Stimulated activated CD4-positive, alpha-beta T cell treated with anti-CD3 and anti-CD28 coated beads, TNF-alpha, amount 100 ng/mL, for 48 hours (primary cell): ENCODE measurements at places on chromosomes 16 and 17.

- no peak for DNase-seq
Observed at GRCh38 chr17:34799751-34800150, 161.5 kb downstream of the CCT6B start.

DNA sequence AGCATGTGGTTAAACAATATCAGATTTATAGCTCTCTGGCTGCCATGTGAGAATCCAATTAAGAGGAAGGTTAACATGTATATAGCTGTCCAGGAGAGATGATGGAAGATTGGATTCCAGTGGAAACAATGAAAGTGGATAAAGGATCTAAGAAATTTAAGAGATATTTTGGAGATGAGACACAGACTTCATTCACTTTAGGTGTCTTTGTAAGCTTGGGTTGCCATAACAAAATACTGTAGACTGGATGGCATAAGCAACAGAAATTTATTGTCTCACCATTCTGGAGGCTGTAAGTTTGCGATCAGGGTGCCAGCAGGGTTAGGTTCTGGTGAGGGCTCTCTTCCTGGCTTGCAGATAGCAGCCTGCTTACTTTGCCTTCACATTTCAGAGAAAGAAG, 155.9 kb upstream of the MYOCD start:
- DNase-seq = no peak

DNA sequence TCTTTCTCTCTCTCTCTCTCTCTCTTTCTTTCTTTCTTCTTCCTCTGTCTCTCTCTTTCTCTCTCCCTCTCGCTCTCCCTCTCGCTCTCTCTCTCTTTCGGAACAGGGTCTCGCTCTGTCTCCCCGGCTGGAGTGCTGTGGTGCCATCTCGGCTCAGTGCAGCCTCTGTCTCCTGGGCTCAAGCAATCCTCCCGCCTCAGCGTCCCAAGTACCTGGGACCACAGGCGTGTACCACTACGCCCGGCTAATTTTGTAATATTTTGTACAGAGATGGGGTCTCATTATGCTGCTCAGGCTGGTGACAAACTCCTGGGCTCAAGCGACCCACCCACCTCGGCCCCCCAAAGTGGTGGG, 12.7 kb upstream of the KLHDC4 start:
- no peak for DNase-seq

DNA sequence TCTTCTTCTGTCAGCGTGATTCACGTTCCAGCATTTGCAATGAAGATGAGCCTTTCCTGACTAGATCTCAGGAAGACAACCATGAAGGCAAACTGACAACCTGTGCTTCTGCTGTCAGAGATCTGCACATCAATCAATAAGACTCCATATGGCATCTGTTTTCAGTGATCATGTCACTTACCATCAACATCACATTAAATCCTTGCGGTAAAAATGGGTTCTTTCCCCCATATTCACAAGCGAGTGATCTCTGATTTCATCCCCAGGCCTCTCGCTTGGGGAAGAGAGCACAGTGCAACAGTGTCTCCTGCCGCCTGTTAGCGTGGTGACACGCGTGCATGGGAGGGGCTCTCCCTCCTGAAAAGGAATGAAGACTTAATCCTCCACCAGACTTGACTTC, 11.1 kb downstream of the NACA2 start:
- no peak for DNase-seq

GRCh38 chr16:56212144-56212543, 20.9 kb downstream of the GNAO1 start:
- no peak for DNase-seq

- no peak for DNase-seq
Observed at GRCh38 chr17:46931596-46931995, 8.6 kb downstream of the GOSR2 start.

DNA sequence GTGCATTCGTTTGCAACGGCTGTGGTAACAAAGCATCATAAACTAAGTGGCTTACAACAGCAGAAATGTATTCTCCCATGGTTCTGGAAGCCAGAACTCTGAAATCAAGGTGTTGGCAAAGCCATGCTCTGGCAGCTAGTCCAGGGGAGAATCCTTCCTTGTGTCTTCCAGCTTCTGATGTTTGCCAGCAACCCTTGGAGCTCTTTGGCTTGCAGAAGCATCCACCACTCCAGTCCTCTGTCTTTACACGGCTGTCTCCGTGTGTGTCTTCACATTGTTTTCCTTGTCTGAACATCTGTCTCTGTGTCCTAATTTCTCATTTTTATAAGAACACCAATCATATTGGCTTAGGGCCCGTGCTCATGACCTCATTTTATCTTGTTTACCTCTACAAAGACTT, 265.3 kb upstream of the HSBP1 start:
- DNase-seq = no peak

GRCh38 chr17:2798188-2798587, 1.9 kb downstream of the RAP1GAP2 start:
- no peak for DNase-seq

DNA sequence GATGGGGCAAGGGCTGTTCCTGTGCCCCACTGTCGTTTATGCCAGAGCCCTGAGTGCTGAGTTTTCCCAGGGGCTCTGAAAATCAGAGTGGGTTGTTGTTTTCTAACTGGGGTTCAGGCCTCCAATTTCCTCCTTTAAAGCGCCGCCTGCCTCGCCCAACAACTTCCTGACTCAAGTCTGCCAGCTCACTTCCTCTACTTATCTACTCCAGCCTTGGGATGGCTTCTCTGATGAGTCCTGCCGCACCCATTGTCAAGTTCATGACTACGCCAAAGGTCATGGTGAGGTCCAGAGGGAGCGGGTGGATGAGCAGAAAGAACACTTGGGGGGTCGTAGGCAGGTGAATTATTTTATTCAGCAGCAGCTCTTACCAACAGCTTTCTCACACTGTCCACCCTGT, 104.7 kb downstream of the UTP18 start:
- DNase-seq = no peak

DNA sequence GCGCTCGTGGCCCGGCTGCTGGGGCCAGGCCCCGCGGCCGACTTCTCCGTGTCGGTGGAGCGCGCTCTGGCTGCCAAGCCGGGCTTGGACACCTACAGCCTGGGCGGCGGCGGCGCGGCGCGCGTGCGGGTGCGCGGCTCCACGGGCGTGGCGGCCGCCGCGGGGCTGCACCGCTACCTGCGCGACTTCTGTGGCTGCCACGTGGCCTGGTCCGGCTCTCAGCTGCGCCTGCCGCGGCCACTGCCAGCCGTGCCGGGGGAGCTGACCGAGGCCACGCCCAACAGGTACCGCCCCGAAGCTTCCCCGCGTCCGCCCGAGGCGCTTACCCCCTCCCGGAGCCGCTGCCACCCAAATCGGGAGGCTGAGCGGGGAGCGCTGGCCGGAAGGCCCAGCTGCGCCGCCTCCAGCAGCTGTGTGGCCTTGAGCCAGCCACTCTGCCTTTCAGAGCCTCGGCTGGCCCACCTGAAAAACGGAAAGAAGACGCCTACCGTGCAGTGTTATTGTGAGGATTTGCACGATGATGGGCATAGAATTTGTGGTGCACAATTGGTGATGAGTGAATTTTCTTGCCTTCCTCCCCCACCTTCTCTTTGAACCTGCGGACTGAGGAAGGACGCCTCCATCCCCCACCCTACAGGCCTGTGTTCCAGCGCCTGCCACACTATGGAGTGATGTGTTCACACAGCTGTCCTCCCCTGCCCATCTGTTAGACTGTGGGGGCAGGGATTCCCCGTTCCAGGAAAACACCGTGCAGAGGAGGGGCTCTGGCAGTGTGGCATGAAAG, 523 bp downstream of the NAGLU start:
- DNase-seq = peak; percentile 44

GRCh38 chr17:77286641-77287431, 146.1 kb downstream of the SEC14L1 start:
- no peak for DNase-seq

DNA sequence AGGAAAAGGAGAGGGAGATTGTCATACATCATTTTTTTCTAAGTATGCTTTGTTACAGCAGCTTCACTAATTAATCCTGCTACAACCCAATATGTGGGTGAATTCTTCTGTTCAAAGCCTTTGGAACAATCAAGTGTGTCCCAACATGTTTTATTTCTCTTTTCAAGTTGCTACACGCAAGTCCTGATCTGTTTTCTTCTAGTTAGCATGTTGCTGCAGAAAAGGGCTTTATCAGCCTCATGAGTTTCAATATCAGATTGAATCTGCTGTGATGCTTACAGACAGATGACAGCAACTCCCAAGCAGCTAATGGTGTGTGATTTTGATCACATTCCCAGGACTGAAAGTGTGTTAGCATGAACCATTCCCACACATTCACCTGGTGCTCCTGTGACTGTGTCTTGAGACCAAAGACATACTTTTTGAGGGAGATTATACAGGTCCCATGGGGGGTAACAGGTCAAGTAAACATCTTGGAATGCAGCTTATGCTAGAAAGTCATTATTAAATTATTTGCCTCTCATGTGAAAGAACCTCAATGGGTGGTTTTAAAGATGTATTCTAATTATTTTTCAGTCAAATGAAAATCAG, 96.9 kb upstream of the KCNJ16 start:
- DNase-seq = no peak

- no peak for DNase-seq
Observed at GRCh38 chr16:85425074-85425662, 188.0 kb upstream of the GSE1 start.

- no peak for DNase-seq
Observed at GRCh38 chr17:45771271-45771959, 12.7 kb upstream of the CRHR1 start.

- no peak for DNase-seq
Observed at GRCh38 chr16:83946781-83947566, 6.1 kb upstream of the OSGIN1 start.

DNA sequence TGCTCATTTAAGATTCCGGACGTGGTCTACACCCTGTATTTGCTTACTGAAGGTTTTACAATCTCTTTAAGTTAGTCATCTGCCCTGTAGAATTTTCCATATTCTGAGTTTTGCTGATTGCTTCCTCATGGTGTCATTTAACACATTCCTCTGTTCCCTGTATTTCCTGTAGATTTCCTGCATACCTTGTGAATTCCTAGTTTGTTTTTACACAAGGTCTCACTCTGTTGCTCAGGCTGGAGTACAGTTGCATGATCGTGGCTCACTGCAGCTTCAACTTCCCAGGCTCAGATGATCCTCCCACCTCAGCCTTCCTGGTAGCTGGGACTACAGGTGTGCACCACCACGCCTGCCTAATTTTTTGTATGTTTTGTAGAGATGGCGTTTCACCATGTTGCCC, 66.8 kb downstream of the CMIP start:
- DNase-seq = no peak

- no peak for DNase-seq
Observed at GRCh38 chr16:5024632-5025031, 9.1 kb downstream of the NAGPA start.

DNA sequence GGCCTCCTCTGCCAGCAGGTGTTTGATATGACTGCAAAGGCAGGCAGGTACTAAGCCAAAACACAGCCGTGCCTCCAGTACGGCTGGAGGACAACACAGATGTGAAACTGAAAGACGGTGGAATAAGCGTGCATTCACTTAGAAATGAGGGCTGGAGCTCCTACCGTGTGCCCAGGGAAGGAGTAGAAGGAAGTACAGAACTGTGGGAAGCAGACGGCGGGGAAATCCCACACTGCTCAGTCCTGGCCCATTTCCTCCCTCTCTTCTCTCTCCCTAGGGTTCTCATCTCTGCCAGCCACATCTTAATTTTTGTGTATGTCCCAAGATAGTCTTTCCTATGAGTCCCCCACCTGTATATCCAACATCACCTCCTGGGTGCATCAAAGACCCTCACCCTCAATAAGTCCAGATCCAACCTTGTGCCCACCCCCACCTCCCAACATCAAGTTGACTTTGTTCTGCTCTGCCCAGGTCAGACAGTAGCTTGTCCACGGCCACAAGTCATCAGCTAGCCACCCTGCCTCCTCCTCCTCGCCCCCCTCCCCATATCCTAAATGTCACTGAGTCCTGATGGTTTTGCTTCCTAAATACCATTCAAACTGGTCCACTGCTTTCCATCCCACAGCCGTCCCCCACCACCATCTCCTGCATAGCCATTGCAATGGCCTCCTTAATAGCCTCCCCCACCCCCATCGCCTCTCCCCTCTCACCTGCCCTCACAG, 77.1 kb upstream of the RPL38 start:
- no peak for DNase-seq

- DNase-seq = no peak
Observed at GRCh38 chr16:6309271-6309670, 1023.4 kb upstream of the RBFOX1 start.

DNA sequence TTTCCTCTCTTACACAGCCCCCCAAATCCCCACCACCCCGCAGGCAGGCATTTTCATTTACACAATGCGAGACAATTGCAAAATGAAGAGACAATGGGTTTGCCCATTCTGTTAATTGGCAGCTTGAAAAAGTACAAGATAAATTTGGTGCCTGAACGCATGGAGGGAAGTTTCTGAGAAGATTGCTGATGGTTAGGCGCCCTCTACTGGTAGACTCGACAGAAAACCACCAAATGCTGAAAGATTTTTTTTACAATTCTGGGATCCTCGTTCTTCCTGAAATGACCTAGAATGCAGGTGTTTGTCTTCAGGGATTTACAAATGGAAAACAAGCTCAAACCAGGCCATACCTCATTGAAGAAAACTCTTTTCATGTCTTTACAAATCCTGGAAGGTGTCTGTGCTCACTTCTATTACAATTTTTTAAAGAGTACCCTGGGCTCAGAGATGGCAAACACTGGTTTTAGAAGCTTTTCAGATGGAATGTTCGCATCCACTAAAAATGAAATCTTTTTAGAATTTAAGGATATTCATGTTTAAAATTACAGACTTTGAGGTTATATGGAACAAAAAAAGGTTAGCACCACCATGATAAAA, 338.5 kb downstream of the PMP22 start:
- DNase-seq = peak; percentile 1

- DNase-seq = no peak
Observed at GRCh38 chr16:85400305-85401205, 212.6 kb upstream of the GSE1 start.

DNA sequence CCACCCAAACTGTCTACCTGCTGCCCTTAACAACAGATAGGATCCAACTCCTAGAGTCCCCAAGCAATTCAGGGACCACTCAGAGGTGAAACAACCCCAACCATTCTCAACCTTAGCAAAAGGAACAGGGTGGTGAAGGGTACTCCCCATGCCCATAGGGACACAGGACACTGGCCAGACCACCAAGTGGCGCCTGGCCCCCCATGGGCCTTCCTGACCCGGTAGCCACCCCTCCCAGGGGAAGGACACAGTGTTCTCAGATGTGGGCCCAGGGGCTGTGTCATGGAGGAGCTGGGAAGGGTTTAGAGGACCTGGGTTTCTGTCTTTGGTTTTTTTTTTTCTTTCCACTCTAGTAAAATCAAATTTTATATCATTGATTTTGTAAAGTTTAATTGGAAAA, 9.7 kb upstream of the SLC25A39 start:
- no peak for DNase-seq

- DNase-seq = no peak
Observed at GRCh38 chr17:16938496-16939207, 33.3 kb downstream of the TNFRSF13B start.

DNA sequence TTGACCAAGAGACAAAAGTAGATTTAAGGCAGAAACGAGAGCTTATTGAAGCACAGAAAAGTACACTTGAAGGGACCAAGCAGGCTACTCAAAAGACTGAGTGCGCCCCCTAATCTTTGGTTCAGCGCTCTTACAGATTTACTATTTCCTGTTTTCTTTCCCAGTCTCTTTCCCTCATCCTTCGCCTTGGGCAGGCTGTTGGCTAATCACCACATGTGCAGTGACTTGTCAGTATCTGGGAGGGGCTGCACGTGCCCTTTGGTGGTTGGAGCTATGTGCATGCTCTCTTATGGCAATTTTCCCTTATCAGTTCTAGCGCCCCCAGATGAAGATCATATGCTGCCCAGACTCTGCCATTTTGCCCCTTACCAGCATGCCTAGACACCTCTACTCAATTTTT, 35.4 kb upstream of the SHISA6 start:
- DNase-seq = no peak

- DNase-seq = peak; percentile 68
Observed at GRCh38 chr17:76726776-76727718, at the start of gene METTL23. TSS of gene METTL23 (plus strand) at chr17:76726839. CDS start at chr17:76729711, 2,872 bp downstream.

GRCh38 chr17:34547453-34548063, 31.8 kb upstream of the TMEM132E start:
- DNase-seq = no peak
